ENCODE measurements at places on chromosomes 12 and 14. TPM values are rescaled to one million over a fixed set of nuclear protein-coding genes. Genes with fewer than 3 reads are reported as not detected.

CD69 gene
- total RNA-seq: 1.2 TPM

GPD1 gene
- not detected for total RNA-seq

DNA sequence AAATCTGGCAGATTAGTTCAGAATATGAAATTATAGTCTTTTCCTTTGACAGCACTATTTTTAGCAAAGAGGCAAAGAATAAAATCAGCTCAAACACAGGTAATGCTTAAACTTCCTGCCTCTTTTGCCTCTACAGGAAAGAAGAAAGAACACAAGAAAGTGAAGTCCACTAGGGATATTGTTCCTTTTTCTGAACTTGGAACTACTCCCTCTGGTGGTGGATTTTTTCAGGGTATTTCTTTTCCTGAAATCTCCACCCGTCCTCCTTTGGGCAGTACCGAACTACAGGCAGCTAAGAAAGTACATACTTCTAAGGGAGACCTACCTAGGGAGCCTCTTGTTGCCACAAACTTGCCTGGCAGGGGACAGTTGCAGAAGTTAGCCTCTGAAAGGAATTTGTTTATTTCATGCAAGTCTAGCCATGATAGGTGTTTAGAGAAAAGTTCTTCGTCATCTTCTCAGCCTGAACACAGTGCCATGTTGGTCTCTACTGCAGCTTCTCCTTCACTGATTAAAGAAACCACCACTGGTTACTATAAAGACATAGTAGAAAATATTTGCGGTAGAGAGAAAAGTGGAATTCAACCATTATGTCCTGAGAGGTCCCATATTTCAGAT lies 17.4 kb downstream of the TMPO start:
- DNase-seq: peak; percentile 51

- no peak for DNase-seq
Observed at GRCh38 chr12:117036547-117036946, 62.7 kb downstream of the TESC start.

DNA sequence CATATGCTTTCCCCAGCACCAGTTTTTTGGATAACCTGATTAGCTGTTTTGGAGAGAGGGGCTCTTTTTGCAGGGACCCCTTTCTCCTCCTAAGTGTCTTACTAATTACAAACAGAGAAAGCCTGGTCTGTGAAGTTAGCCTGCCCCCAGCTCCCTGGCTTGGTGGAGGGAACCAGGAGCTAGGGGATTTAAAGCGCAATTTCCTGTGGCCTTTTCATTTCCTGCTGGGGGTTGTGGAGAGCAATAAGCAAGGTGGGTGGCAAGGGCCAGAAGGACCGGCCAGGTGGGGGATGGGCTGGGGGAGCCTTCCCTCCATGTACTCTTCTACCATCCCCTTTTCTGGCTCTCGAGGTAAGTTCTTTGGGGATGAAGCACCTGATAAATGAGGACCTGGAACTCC lies 4.1 kb upstream of the CISTR start:
- no peak for DNase-seq

DNA sequence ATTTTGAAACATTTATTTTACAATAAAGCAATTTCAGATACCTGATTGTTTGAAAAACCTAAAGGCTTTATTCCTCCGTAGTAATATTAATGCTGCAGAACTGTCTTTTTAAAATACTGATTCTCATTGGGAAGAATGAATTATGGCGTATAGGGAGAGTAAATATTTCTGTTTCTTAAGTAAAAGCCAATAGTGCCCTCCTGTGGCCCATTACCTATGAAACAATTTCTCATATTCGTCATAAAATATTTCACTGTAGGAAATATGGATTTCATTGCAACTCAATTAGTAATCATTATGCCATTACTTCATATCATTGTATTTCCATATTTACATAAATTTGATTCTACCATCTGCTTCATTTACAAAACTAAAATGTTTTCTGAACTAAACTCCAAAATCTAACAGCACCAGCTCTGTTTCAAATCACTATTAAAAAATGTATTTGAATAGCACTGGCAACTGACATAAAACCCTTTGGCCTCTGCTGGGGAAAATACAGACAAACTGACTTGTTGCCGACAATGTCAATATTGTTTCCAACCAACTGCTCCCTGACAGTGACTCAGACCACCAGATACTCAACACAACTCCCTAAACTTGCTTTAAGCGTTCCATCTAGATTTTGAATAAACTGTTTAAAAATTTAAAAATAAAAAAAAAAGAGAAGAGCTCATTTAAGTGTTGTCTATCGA lies 290.3 kb downstream of the NAV3 start:
- peak; percentile 49 for DNase-seq

DNA sequence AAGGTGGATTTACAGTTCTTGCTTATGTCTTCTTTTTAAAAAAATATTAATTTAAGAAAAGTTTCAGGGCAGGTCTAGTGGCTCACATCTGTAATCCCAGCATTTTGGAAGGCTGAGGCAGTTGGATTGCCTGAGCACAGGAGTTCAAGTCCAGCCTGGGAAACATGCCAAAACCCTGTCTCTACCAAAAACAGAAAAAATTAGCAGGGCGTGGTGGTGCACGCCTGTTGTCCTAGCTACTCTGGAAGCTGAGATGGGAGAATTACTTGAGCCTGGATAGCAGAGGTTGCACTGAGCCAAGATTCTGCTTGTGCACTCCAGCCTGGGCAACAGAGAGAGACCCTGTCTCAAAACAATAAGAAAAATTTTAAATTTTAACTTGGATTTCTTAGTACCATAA lies 5.4 kb upstream of the TAS2R46 start:
- DNase-seq: no peak

CD4 gene
- total RNA-seq: not detected

CLEC2A gene
- not detected for total RNA-seq

- DNase-seq: no peak
Observed at GRCh38 chr12:119666900-119667576, 895 bp upstream of the PRKAB1 start.

All from endothelial cell of umbilical vein (primary cell).